ENCODE measurements at places on chromosomes 11 and 22.

GRCh38 chr11:798093-798713, at the start of gene SLC25A22:
Gene SLC25A22 (minus strand): TSS chr11:798281. CDS start chr11:795006, 3,275 bp downstream.
- DNase-seq = peak; percentile 90

- no peak for DNase-seq
Measured at GRCh38 chr11:134273317-134273712, 2.9 kb upstream of the GLB1L3 start.

GRCh38 chr22:39917197-39917643, 16.3 kb downstream of the GRAP2 start:
- DNase-seq = no peak

- DNase-seq = no peak
Measured at GRCh38 chr11:121225382-121225781, 67.2 kb upstream of the SC5D start.

GRCh38 chr11:93857413-93858120, 7.1 kb upstream of the VSTM5 start:
- DNase-seq = no peak

- DNase-seq = no peak
Measured at GRCh38 chr22:37854946-37855345, 5.7 kb downstream of the EIF3L start.

DNA sequence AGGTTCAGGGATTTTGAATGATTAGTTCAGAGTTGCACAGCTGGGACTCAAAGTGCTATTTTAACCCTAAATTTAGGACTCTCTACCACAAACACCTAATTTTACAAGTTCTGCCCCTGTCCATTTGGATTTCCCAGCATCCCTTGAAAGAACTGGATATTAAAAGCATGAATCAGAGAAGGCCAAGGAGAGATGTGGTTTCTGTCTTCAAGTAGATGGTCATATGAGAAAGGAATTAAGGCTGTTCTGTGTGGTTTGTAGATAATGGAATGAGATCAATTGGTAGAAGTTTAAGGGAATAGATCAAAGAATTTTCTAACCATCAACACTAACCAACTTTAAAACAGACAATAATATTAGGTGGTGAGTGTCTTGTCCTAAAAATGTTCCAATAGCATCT, 106.4 kb upstream of the TENM4 start:
- DNase-seq = no peak

- DNase-seq = peak; percentile 69
Measured at GRCh38 chr11:35083431-35084238, 55.3 kb upstream of the CD44 start.

DNA sequence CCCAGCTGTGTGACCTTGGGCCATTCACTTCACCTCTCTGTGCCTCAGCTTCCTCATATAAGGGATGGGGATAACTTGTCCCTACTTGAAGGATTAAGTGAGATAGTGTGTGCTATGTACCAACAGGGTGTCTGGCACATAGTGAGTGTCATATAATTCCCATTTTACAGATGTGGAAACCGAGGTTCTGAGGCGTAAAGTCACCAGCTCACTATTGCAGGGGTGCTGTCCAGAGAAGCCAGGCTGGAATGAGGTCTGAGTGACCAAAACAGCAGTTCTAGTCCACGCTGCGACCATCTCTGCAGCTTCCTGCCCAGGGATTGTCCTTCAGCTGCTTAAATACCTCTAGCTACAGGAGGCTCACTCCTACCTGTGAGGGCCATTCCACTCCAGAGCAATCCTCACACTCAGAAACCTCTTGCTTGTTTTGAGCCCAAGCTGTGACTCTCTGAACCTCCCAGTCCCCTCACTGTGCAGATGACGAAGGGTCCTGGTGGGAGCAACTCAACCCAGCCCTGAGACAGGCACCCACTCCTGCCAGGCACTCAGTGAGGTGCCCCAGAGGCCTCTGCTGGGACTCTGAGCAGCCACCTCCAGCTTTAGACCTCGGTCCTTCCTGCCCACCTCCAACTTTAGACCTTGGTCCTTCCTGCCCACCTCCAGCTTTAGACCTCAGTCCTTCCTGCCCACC, 5.8 kb downstream of the MB start:
- DNase-seq = no peak

DNA sequence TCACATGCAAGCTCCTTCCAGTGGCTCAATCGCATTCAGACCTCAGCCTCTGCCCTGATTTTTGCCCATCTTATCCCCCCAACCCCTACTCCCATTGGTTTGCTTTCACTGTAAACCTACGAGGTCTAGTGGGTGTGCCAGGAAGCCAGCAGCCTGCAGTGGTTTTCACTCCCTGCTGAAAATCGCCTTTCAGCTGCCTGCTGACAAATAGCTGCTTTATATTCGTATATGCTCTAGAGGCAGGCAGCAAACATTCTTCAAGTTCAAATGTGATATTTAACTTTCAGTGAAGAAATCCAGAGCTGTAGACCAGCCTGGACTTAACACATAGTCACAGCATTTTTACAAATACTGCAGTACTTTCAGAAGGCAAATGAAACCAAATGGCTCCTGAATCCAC, 92.8 kb upstream of the APOA1 start:
- DNase-seq = peak; percentile 42

DNA sequence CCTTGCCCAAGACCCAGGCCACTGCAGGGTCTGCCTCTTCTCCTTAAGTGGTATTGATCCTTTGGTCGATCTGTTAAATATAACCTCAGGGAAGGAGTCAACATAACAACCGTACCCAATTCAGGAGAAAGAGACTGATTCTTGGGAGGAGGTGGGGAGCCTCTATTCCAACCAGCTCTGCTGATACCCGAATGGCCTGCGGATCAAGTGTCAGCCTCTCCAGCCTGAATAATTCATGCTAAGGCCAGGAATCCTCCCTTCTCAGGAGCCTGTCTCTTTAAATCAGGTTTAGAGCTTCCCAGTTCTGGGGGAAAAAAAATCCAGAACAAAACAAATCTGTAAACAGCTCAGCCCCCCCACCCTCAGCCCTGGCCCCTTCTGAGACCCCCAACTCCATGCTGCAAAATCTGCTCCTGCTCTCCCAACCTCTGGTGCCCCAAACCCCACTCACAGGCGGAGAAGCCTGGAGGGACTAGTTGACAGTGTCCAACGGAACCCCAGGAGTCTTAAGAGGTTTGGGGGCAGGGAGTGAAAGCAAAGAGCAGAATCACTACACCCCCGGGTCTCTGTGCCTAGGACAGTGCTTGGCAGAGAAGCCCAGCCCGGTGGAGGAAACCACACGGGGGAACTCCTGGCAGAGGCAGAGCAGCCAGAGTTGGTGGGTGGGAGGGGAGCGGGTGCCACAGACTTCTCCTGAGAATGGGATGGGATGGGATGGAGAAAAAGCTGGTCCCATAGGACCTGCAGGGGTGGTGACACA, 863 bp upstream of the TPBGL start:
- no peak for DNase-seq

DNA sequence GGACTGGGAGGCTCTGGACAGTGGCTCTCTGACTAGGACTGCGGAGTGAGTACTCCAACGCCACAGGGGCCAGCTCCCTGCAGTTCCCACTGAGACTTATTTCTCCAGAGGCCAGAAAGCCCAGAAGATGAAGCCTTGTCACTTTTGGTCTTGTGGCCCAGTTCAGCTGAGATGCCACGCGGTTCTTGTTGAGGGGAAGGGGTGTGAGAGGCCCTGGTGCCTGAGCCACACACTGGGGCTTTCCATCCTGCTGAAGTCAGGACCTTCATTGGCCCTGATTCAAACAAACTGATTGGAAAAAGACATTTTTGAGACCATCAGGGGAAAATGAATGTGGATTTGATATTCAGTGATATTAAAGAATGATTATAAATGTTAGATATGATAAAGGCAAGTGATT, 73.6 kb downstream of the UBASH3B start:
- no peak for DNase-seq

DNA sequence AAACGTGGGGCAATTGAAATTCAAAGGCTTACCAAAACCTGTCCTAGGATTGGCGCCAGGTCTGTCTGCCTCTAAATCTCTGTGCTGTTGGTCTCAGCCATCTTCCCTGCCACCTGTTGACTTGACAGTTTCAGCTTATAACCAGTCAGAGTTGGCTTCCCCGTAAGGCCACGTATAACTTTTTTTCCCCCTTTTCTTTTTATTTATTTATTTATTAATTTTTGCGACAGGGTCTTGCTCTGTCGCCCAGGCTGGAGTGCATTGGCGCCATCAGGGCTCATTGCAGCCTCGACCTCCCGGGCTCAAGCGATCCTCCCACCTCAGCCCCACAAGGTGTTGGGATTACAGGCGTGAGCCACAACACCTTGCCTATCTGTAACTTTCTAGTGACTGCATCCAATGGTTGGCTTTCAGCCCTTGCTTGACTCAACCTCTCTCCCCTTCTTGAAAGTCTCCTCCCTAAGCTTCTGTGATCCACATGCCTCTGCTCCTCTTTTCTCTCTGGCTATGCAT, 1.4 kb upstream of the SYVN1 start:
- DNase-seq = no peak

DNA sequence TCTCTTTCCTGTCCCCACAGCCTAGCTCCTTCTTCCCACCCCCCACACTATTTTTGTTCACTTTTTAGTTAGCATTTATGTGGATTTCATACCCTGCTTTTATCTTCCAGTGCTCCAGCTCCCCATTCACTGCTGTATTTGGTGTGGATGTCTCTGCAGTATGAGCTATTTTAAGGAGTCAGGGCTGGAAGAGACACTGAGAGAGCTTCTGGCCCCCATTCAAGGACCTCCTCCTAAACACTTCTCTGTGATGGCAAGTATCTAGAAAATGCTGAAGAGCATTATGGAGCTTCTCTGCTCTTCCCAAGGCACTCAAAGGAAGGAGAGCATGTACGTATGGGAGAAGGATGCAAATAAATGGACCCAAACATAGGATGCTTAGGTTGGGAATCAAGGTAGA, 79.5 kb downstream of the RAB30 start:
- DNase-seq = no peak

GRCh38 chr11:46977038-46977813, 40.7 kb downstream of the CSTPP1 start:
- DNase-seq = no peak

DNA sequence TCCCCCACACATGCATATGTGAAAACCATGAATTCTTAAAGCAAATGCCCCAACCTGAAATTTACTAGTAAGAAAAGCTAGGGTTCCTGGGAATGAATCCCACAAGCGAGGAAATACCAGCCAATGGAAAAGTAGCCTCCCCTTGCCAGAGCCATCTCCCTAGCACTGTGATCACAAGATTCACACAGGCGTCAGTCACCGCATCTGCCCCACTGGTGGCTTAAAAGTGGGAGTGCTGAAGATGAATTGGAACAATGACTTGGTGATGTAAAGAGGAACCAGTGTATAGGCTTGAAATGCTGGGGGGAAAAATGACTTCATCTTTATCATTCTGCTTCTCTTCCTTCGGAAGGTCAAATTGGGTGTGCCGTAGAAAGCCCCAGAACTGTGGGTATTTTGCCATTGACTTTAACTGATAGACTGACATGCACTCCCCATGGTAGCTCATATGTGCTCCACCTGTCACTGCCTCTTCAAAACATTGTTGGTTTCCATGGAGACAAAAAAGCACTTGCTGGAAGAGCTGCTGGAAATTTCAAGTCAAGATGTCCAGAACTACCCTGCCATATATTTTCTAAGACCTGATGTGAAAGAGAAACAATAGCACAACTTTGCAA, 19.2 kb upstream of the ASPHD2 start:
- DNase-seq = no peak

DNA sequence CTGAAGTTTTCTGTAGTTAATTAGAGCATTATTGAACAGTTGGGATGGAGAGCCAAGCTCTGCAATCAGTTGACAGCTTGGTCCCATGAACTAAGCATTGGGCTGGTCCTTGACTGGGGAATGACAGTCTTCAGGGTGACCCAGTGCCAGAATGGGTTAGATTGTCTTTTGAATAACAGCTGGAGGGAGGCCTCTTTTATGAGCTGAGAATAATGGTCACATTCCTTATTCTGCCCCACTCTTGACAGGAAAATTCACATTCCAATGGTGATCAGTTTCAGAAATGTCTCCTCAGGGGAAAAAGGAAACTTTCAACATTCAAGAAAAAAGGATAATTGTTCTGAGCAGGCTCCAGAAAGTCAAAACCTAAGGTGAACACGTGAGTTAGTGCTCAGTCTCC, 113.9 kb downstream of the KIRREL3 start:
- no peak for DNase-seq

- DNase-seq = no peak
Measured at GRCh38 chr11:70064726-70065317, 13.3 kb upstream of the ANO1 start.

GRCh38 chr22:23197836-23198235, 17.5 kb downstream of the BCR start:
- DNase-seq = no peak

DNA sequence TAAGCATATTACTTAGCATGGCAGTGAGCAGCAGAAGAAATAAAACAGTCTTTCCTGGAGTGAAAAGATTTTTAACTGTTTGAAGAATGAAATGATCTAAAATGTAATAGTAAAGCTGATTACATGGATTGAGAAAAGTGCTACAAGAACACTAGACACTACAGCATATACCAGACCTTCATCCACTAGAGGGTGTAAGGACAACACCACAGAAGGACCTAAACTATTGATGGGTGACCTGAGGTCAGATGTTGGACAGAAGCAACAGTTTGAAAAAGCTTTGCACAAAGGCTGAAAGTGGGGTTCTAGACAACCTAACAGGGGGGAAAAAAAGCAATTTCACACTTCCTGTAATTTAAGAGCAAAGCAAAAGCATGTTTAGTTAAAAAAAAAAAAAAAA, 97.7 kb downstream of the RBFOX2 start:
- no peak for DNase-seq

DNA sequence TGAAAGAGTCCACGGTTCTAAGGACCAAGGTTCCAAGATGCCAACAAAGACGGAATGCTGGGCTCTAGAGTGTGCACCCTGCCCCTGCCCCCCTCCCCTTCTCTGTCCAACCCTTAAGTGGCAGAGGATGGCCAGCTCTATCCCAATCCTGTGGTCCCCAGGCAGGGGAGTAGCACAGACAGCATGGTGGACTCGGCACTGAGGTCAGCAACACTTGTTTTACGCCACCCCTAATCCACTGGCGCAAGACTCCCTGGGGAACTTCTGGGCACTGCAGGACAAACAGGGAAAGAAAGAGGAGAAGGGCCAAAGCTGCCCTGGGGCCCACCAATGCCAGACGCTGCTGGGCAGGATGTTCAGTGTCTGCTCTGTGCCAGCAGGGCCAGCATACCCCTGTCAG, 18.9 kb downstream of the GDPD5 start:
- DNase-seq = no peak

- DNase-seq = no peak
Measured at GRCh38 chr11:59200423-59200746, 12.3 kb downstream of the MPEG1 start.

GRCh38 chr11:68048681-68049508, 10.1 kb downstream of the TCIRG1 start:
- no peak for DNase-seq

GRCh38 chr11:88059326-88059725, 115.9 kb downstream of the RAB38 start:
- DNase-seq = no peak

GRCh38 chr11:67564230-67564629, 19.4 kb upstream of the GSTP1 start:
- no peak for DNase-seq

GRCh38 chr22:35835998-35836691, 118.5 kb downstream of the APOL5 start:
- DNase-seq = no peak

- no peak for DNase-seq
Measured at GRCh38 chr22:37126882-37127281, 17.4 kb upstream of the TMPRSS6 start.

Data from CD8-positive, alpha-beta T cell (primary cell).